ENCODE measurements at places on chromosomes 3 and 15.

GRCh38 chr15:99361545-99362185 lies 110.4 kb downstream of the LRRC28 start:
- DNase-seq = no peak

- DNase-seq = no peak
Measured at GRCh38 chr3:142706321-142707127, 17.3 kb upstream of the TRPC1 start.

DNA sequence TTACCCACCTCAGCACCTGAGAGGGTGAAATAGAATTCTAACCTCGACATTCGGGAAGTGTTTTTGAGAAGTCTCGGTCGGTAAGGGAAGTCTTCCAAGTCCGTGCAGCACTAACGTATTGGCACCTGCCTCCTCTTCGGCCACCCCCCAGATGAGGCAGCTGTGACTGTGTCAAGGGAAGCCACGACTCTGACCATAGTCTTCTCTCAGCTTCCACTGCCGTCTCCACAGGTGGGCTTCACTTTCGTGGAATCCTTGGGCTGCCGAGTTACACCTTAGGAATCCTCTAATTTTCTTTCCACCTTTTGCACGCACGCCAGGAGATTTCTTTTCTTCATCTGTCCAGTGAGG lies 775 bp downstream of the CCNDBP1 start:
- no peak for DNase-seq

DNA sequence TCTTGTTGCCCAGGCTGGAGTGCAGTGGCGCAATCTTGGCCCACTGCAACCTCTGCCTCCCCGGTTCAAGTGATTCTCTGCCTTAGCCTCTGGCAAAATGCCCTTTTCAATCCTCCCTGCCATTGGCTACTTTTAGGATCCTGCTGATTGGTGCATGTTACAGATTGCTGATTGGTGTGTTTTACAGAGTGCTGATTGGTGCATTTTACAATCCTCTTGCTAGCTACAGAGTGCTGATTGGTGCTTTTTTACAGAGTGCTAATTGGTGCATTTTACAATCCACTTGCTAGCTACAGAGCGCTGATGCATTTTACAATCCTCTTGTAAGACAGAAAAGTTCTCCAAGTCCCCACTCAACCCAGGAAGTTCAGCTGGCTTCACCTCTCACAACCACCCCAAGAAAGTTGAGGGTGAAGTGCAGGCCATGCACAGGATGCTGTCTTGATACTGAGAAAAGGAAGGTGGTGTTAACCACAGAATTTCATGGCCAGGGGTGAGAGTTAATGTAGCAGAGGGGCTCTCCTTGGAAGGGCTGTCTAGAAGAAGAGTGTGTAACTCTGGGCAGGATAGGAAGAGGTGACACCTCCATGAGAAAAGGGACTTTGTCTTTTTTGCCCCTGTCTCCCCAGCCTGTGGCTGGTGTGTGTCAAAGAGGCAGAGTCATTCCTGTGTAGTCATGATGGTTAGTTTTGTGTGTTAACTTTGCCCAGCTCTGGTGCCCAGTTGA lies 145.9 kb downstream of the APBA2 start:
- DNase-seq = no peak

DNA sequence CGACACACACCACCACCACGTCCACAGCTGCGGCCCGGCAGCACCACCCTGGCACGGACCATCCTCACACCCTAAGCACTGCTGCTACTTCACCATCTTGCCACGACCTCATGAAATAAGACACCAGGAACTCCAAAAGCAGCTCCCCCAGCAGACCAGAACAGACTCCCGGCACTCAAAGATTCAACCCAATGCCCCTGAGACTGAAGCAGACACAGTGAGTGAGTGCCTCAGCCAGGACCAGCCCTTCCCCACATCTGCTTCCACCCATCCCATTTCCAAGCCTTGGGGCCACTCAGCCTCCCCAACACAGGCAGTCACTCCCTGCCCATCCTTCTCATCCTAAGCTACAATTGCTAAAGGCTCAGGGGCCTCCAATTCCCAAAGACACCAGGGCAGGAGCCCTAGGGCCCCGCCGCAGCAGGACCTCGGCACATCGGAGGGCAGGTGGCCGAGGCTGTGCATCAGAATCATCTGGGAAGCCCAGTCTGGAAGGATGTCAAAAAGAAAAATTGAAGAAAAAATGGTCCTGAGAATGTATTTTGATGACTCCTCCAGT lies 18.4 kb upstream of the OCA2 start:
- no peak for DNase-seq

- DNase-seq = peak; percentile 62
Measured at GRCh38 chr3:72346526-72346926, 501.7 kb downstream of the SHQ1 start.

- DNase-seq = no peak
Measured at GRCh38 chr15:84598993-84599392, 1.8 kb upstream of the ZSCAN2 start.

DNA sequence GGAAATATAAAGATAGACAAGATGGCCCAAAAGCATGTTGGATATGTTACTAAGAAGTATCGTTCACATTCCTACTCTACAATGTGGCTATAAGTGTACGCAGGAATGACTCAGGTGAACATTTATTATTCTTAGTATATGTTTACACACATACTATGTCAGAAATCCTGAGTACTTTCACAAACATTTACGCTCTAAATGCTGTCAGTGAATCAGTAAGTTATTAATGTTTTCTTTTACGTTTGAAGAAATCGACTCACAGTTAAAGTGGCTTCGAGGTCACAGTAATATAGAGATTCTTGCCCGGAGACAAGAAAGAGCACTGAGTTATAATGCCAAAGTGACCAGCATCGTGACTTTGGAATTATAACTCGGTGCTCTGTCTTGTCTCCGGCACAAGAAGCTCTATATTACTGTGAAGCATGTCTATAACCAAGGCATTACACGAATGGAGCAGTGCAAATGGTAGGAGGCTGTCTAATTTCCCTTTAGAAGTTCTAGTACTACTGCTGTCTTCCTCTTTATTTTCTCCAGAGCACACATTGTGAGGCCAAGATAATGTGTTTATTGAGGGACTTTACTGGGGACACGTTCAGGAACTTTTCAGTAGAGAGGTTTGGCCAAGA lies 61.8 kb upstream of the P3H2 start:
- DNase-seq = no peak

DNA sequence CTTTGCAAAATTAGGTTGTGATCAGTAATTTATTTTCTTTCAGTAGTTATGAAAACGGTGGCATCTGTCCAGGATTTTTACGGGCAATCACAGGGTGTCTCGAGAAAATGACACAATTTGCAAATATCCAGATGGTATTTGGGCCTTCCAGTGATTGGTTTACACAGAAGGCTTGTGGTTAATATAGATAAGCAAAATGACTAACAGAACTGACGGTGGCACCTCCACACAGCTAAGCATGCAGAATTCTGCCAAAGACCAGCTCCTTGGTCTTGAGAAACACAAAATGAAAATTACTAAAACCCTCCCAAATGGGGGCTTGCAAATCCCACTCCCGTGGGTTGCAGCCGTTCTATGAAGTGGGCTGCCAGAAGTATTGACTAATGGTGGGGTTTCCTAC lies 5.5 kb downstream of the ARHGEF3 start:
- peak; percentile 75 for DNase-seq

DNA sequence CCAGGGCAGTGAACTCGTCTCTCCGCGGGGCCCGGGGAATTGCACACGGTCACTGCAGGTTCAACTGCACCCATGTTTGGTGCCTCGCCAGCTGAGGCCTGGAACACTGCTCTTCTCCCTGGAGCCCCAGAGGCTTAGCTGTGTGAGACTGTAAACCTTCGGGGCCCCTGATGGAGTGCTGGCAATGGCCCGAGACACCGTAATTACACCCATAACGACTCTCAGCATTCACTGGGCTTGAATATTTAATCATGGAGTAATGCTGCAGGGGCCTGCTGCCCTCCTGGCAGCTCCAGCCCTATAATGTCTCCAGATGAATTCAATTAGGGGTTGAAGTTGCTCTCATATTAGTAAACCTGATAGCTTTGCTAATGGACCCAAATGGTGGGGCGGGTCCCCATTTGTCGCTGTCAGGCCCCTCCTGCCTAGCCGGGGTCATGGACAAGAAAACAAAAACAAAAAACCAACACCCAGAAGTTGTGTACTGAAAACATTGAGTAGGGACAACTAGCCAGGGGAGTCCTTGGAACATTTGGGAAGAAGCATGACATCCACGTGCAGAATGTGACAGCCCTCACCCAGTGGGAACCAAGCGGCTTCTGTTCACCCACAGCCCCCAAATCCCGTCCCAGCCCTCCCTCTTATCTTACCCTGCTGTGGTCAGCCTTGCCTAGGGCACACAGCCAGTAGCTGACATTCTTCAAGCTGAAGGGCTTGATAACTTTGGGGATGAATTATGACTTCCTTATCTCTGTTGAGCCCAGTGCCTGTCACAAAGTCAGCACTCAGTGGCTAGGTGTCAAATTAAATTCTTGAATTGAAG lies 74.3 kb upstream of the SCN5A start:
- DNase-seq = no peak

- no peak for DNase-seq
Measured at GRCh38 chr15:52112203-52112750, 298 bp downstream of the BCL2L10 start.

DNA sequence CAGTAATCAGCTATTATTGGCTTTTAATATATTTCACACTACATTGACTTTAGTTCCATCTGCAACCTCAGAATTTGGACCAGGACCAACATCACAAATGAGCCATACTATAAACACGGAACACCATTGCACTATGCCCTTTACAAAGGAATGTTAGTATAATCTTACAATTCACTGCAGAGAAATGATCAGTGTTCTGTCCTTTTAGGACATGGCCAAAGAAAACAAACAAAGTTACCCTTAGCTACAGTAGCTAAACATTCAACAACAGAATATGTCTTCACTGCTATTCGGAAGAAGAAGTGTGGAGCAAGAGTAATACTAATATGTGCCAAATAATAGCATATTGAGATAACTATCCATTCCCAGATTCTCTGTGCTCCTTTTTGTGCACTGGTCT lies 90.4 kb downstream of the NAALADL2 start:
- DNase-seq = peak; percentile 85

GRCh38 chr3:55160241-55160983 lies 232.6 kb upstream of the LRTM1 start:
- DNase-seq = peak; percentile 100

DNA sequence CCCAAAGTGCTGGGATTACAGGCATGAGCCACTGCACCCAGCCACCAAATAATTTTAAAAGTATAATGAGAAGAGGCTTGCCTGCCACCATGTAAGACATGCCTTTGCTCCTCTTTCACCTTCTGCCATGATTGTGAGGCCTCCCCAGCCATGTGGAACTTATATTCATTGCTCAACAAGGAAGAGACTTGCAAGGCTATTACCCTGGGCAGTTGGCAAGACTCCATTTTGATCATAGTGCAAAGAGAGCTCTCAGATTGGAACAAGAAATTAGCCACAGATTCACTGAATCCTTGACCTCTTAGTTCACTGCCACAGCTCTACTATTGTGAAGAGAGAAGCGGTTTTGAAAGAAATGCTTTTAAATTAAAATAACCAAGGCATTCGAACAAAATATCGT lies 6.1 kb downstream of the SCAP start:
- DNase-seq = no peak

DNA sequence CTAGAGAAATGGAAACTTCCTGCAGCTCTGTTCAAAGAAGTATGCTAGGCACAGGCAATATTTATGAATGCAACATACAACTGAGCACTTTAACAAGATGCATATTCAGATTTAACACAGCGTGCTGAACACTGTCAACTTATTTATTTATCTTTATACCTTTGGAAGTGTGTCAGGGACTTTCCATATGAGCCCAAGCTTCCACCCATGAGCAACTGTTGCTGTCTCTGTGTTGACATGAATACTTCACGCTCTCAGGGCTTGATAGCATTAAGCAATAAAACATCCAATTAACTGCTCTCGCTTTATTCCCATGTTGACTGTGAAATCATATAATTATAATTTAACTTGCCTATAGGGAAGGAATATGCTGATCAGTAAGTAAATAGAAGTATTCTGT lies 116.6 kb upstream of the ROBO1 start:
- DNase-seq = no peak

DNA sequence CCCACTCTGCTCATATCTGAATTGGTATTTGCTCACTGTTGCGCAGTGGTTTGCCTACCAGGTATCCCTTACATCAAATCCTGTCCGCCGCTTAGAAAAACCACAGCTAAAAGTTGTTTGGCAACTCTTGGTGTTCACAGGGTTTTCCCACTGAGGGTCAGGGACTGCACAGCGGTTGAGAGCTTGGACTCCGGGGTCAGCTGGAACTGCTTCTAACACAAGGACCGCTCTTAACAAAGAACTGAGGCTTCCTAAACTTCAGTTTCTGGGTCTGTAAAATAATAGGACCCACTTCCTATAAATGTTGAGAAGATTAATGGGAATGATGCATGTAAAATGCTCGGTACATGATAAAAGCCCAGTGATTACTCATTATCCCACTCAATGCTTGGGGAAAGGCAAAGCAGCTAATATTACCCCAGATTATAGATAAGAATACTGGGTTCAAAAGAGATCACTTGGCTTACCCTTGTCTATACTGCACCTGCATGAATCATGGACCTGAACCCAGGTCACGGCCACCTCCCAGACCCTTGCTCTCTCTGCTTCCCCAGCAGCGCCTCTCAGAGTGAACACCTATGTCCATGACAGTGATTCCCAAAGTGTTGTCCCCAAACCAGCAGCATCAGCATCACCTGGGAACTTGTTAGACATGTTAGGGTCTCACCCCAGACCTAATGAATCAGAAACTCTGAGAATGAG lies 36.1 kb downstream of the LIPC start:
- no peak for DNase-seq

DNA sequence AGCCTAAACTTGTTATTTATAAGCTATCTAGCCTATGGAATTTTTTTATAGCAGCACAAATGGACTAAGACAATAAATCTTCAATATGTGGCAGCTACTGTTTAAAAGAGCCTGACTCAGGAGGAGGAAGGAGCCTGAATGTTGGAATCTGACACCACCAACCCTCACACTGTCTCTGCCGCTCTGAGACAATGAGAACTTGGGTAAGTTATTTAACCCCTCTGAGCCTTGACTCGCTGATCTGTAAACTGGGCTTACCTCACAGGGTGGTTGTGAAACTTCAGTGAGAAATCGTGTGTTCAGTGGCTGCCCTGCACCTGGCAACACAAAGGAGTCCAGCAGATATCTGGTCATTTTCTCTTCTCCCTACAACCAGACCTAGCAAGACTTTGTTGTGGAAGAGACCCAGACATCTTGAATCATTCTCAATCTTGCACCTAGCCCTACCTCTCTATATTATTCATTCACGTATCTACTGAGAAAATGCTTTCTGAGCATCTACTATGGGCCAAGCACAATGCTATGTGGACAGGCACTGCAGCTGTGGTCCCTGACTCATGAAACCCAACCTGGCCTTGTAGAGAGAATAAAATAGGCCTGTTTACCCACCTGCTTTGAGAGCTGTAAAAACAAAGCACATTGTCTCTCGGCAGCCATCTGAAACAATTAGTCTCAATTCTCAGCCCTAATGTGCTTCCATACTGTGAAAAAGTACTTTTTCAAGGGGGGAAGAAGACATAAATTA lies 81.9 kb upstream of the SLC25A36 start:
- DNase-seq = no peak

DNA sequence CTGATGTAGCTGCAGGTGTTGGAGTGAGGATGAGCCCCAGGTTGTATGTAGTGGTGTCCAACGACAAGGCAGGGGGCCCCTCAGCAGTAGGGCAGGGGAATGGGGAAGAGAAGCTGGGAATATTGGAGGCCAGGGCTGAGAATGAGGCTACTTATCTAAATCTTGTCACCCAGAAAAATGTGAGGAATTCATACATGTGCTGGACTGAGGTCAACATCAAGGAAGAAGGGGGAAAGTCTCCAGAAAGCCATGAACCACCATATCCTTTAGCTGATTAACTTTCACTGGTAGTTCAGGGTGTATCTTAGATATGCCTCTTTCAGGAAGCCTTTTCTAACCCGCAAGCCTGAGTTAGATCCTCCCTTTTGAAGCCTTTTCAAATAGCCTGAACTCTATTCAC lies 22.6 kb upstream of the FSTL1 start:
- DNase-seq = no peak
